ENCODE measurements at places on chromosomes 16 and 17.

GRCh38 chr17:4658478-4659305, 17.2 kb upstream of the ALOX15 start:
- peak; percentile 65 for DNase-seq

GRCh38 chr17:80008848-80009247, 26.8 kb downstream of the TBC1D16 start:
- DNase-seq = no peak

GRCh38 chr17:46121841-46122485, 71.3 kb downstream of the KANSL1 start:
- no peak for DNase-seq

- DNase-seq = no peak
Observed at GRCh38 chr17:31416503-31416923, 25.0 kb downstream of the RAB11FIP4 start.

- DNase-seq = no peak
Observed at GRCh38 chr17:81978524-81979298, 1.3 kb downstream of the ASPSCR1 start.

GRCh38 chr17:64698725-64699124, 36.6 kb upstream of the SMURF2 start:
- no peak for DNase-seq

GRCh38 chr16:81505011-81505661, 60.5 kb downstream of the CMIP start:
- no peak for DNase-seq

DNA sequence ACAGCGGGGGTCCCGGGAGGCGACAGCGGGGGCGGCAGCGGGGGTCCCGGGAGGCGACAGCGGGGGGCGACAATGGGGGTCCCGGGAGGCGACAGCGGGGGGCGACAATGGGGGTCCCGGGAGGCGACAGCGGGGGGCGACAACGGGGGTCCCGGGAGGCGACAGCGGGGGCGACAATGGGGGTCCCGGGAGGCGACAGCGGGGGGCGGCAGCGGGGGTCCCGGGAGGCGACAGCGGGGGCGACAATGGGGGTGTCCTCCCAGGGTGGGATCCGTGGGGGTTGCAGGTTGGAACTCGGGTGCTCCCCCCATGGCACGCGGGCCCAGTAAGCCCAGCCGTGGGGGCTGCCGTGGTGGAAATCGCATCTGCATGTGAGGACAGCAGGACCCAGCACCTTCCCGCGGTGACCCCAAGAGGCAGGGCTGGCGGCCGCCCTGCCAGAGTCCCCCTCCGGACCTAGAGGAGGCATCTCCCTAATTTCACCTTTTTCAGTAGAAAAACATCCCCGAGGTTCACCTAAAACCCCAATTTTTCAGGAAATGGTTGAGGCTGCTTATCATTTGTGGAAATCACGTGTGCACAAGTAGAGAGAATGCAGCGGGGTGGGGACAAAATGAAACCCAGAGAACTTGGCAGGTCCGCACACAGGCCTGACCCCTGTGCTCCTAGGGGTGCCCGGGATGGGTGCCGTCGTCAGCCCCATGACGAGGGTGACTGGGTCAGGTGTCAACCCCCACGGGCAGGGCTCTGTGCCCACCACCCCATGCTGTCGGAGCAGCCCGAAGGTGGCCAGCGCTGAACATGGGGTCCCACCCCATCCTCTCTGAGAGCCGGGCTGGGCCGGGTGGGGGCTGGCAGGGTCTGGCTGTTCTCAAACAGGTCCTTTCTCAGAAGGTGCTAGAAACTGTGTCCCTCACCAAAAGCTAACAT, 10.5 kb upstream of the METRNL start:
- no peak for DNase-seq

GRCh38 chr17:15239491-15239890, 25.6 kb downstream of the PMP22 start:
- DNase-seq = no peak

DNA sequence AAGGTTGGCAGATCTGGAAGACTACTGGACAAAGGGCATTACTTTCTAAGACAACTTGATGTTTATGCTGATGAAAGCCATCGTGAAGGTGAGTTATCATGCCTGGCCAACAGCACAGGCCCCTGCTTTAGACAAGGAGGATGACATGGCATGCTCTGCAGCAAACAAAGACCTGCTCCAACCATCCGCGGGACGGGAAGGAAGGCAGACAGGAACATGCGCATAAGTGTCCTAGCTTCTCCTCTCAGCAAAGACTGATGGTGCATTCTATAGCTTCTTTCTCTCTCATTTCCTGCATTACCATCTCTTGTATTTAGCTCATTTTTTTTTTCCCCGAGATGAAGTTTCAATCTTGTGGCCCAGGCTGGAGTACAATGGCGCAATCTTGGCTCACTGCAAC, 5.4 kb downstream of the NPLOC4 start:
- DNase-seq = no peak

All from stimulated activated CD4-positive, alpha-beta T cell treated with anti-CD3 and anti-CD28 coated beads, TNF-alpha, amount 100 ng/mL, for 48 hours (primary cell).